ENCODE measurements at places on chromosomes 6 and 20.

DNA sequence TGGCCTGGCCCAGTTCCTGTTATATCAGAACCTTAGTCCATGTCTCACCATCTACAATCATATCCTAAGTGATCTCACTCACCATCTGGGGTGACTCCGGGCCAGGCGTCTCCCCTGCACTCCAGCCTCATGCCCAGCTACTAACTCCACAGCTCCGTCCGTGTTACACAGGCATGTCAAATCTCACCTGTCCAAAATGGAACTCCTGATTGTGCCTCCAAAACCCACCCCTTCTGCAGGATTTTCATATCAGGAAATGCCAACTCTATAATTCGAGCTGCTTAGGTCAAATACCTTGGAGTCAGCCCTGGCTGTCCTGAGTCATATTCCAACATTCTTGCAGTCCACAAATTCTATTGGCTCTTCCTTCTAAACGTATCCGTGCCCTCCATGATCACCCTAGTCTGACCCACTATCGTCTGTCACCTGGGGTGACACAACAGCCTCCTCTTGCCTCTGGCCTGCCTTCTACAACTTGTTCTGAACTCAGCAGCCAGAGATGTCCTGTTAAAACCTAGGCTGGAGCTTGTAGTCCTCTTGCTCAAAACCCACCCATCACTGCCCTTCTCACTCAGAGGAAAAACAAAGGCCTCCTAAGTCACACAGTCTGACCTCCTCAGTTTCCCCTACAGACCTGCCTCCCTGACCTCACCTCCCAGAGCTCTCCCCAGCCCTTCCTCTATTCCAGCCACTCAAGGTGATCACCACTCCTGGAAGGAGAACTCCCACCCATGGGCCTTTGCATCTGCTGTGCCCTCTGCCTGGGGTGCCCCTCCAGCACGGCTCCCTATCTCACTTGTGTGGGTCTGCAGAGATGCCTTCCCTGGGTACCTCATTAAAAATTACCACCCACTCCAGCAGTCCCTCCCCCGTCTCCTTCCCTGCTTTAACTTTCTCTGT lies 85.3 kb upstream of the SIRPA start:
- DNase-seq = no peak

DNA sequence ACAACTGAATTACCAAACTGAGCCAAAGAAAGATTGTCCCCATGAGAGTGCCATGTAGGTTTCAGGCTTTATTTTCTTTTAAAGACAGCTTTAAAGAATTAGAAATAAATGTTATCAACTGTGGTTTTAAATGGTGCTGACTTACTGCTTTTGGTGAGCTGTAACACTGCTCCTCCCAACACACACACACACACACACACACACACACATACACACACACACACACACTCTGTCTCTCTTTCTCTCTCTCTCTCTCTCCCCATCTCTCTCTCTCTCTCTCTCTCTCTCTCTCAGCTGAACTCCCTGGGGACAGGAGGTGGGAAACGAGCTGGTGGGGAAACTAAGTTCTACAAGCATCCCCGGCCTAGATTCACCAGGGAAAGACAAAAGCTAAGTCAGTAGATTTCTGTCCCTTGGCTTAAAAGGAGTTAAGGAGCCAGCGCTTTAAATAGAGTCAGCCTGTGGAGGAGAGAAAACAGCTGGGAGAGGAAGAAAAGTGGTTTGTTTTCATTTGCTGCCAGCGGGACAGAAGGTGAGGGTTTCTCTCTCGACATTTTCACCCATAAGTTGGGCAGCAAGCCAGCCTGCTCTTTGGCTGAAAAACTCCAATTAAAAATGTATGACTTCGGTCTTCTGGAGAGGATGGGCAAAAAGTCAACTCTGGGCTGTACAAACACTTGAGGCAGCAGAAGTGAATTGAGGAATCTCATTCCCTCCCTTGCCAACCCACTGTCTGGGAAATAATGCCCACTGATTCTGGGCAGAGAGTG lies 27.4 kb downstream of the CBLN4 start:
- DNase-seq = no peak

GRCh38 chr20:38658879-38659596 lies 57.4 kb downstream of the ARHGAP40 start:
- DNase-seq = no peak

DNA sequence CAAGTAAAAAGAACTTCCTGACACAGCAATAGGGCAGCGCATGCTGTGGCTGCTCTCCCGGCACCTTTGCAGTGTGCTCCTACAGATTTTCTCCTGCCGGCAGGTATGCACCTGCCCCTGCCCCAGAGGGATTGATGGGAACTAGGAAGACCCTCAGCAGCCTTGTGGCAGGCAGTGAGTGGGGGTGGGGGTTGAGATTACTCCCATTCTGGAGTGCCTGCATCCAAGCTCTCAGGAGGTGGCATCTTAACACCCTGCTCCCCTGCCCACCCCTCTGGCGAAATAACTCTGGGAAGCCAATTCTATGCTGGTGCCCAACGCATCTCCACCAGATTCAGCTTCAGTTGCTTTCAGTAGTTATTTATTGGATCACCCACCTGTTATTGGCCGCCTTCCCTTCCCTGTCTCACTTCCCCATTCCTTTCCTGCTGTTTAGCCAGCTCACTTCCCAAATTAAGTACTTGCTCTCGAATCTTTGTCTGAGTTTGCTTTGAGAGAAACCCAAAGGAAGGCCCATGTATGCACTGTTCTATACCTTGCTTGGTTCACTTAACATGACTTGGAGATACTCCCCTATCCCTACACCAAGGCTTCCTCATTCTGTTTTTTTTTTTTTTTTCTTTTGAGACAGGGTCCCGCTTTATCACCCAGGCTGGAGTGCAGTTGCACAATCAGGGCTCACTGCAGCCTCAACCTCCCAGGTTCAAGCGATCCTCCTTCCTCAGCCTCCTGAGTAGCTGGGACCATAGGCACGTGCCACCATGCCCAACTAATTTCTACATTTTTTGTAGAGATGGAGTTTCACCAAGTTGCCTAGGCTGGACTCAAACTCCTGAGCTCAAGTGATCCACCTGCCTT lies 29.3 kb upstream of the SLC23A2 start:
- DNase-seq = no peak

GRCh38 chr6:87763901-87764300 lies 61.9 kb upstream of the AKIRIN2 start:
- no peak for DNase-seq
